Amygdala (tissue), 56 donors: ENCODE measurements at places on chromosomes 12 and 14.

DNA sequence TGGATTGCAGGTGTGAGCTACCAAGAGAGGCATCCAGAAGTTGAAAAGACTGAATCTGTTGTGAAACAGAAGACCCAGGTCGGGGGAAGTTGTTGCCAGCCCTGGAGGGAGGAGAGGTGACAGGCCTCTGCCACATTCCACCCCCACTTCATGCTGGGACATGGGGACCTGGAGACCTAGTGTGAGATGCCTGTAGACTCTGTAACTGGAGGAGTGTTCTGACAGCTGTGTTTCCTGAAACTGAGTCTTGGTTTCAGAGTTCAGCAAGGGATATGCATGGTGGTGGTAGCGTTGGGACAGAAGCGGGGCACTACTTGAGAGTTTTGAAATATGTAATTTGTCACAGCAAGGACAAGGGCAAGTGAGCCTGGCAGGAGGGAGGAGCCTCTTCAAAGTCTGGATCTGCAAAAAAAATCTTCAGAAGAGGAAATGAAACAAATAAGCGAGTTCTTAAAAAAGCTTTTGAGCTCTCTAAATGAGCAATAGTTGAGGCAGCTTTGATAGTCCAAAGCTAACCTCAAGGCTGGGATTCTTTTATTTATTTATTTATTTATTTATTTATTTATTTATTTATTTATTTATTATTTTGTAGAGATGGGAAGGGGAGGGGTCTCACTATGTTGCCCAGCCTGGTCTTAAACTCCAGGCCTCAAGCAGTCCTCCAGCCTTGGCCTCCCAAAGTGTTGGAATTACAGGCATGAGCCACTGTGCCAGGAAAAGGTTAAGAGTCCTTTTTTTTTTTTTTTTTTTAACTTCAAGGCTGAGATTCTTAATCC is 58.9 kb upstream of the EEA1 start:
- no peak for DNase-seq

DNA sequence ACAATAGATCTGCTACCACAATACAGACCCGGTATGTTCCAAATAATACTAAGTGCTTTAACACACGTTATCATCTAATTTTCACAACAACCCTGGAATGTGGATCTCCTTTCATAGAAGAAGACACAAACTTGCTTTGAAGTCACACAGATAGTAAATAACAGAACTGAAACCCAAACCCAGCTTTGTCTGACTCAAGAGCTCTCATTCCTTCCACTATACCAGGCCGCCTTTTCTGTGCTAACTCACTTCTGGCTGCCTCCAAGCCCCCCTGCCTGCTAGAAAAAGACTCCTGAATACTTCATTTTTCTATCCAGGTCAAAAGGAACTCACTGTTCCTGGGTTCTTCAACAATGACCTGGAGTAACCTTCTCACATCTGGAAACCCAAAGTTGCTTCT is 37.8 kb downstream of the PRPF40B start:
- no peak for DNase-seq

- no peak for DNase-seq
Measured at GRCh38 chr12:50261654-50262053, 21.7 kb downstream of the LIMA1 start.

- DNase-seq = no peak
Measured at GRCh38 chr12:50545786-50546185, 41.0 kb downstream of the DIP2B start.

GRCh38 chr12:101018540-101018939 is 191.5 kb downstream of the SLC5A8 start:
- no peak for DNase-seq

- DNase-seq = no peak
Measured at GRCh38 chr12:109192358-109192757, 76.0 kb downstream of the ACACB start.

GRCh38 chr14:74521756-74522155 is 28.2 kb downstream of the ISCA2 start:
- DNase-seq = no peak

DNA sequence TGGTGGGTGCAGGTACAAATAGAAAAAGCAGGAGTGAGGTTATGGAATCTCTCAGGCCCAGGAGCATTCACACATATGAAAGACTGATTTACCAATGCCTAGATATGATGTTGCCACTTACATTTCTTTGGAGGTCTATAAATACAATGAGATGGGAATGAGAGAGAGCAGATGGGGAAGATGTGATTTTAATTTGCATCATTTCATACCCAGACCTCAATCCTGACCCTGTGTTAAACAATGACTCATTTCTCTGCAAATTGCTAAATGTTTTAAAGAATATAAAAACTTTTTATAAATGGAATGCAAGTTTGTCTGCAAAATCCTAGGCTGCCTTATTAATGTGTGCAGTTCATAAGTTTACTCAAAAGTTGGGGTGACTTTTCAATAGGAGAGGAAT is 38.6 kb upstream of the GNG2 start:
- no peak for DNase-seq

GRCh38 chr12:64678248-64678647 is 68.0 kb downstream of the RASSF3 start:
- no peak for DNase-seq

- DNase-seq = no peak
Measured at GRCh38 chr12:131818821-131819585, 9.2 kb upstream of the MMP17 start.

- no peak for DNase-seq
Measured at GRCh38 chr12:31362759-31363415, 36.9 kb upstream of the SINHCAF start.

GRCh38 chr14:72605921-72606220 is 288.0 kb downstream of the DPF3 start:
- no peak for DNase-seq

DNA sequence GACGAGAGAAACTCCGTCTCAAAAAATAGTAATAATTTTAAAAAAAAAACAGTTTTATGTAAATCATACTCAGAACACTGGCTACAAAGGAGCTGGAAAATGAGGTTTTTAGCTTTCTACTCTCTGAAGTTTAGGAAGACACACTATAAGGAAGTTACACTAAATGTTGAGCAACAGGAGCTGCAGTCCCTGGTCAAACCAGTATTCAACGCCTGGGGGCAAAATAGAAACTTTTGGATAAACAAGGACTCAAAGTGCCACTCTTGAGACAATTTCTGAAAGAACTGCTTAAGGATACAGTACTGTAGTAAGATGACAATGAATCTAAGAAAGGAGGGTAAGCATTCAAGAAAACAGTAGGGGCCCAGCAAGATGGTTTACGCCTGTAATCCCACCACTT is 29.3 kb downstream of the ACTR6 start:
- DNase-seq = no peak

DNA sequence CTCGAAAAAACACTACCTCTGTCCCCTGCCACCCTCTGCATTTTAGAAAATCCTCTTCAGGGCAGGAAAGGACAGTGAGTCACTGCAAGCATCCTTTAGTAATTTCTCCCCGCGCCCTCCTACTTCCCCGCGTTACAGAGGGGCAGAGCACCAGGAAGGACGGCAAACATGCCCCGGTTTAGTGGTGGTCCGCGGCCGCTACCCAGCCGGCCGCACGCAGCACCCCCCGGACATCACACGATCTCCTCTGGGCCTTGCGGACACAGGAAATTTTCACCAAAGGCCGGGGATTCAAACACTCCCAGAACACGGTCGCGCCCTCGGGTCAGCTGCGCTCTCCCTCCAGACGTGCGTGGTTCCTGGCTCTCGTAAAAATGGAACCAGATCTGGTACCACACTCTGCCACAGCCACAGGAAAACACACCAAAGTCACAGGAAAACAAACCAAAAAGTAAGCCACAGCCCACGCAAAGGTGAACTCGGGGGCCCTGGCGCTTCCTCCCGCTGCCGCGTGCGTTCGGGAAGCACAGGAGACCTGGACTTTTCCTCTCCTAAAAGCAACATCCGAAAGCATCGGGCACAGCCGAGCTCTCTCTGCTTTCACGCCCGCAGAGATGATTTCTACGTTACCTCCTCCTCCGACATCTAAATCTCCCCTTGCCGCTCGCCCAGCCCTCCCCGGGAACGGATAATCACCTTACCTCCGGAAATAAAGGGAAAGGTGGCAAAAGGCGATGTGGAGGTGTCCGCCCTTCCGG is 839 bp downstream of the SLC38A1 start:
- DNase-seq = peak; percentile 15

- no peak for DNase-seq
Measured at GRCh38 chr14:23071921-23072539, 14.7 kb upstream of the CDH24 start.

DNA sequence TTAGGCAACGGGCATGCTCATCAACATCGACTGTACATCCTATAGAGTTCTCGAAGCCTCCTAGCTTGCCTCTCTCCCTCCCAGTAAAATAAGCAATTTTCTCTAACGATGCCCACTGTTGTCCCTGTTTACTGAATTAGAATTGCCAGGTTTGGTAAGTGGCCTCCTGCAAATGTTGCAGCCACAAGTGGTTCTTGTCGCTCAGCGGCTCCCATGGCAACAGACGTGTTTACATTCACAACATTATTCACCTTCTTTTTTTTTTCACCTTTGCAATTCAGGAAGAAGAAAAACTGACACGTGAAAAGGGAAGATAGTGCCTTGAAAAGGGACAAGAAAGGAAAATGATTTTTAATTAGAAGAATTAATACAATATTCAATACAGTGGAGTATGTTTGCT is 100.9 kb upstream of the PKP2 start:
- no peak for DNase-seq

- no peak for DNase-seq
Measured at GRCh38 chr14:62181591-62181990, 419.4 kb downstream of the SNAPC1 start.

GRCh38 chr12:106297681-106298080 is 4.9 kb upstream of the TCP11L2 start:
- DNase-seq = no peak

DNA sequence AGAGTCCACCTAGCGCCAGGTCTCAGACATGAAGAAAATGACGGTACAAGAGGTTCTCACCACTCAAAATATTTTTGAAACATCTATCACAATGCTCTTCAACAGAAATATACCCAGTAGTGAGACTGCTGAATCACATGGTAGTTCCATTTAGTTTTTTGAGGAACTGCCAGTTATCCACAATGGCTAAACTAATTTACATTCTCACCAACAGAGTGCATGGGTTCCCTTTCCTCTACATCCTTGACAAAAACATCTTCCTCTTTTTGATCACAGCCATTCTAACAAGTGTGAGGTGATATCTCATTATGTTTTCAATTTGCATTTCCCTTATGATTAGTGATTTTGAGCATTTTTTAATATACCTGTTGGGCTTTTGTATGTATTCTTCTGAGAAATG is 5.7 kb upstream of the GPR65 start:
- no peak for DNase-seq

GRCh38 chr14:67385618-67386017 is 25.5 kb downstream of the EIF2S1 start:
- DNase-seq = no peak

- DNase-seq = no peak
Measured at GRCh38 chr14:47919997-47920396, 244.6 kb upstream of the MDGA2 start.

- DNase-seq = no peak
Measured at GRCh38 chr12:69304284-69304683, 43.9 kb upstream of the LYZ start.

DNA sequence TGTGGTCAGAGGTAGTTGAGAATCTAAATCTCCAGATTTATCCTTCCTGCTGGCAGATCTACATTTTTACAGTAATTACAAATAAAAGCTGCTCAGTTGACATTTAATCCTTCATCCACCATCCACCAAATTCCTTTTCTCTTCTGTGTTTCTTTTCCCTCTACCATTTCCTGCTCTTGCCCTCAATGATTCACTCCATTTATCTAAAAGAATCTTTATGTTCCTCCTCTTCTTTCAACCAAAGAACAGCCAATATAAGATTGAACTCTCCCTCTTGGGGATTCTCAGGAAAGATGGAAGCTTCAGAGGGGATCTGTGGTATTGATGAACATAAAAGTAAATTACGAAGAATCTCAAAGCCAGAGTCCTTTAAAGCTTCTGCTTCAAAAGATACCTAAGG is 4.4 kb downstream of the MAP4K5 start:
- no peak for DNase-seq

DNA sequence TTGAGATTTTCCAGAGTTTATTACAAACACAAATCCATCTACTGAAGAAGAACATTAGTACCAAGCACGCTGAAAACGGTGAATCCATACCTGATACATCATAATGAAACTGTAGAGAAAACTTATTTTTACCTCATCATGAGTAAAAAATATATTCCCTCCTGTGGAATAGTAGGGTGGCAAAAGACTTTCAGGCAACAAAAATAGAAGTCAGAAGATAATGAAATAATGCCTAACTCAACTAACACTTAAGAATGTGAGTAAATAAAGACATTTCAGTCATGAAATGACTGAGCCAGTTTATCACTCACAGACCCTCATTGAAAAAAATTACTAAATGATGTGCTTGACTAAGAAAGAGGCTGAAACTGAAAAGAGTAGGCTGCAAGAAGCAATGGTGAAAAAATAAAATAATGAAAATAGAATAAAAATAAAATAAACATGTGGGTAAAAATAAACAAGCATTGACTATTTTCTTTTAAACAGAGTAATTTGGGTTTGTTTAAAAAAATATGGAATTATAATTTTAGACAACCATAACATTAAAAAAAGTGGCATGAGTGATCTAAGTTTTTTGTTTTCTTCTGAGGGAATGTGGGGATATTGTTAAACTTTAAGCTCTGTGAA is 148.6 kb downstream of the ASCL1 start:
- no peak for DNase-seq

- DNase-seq = no peak
Measured at GRCh38 chr14:41606532-41607303, at the start of gene LRFN5. Gene LRFN5 (plus strand): TSS chr14:41606876.

- DNase-seq = no peak
Measured at GRCh38 chr12:94811611-94812010, 161.3 kb upstream of the TMCC3 start.

DNA sequence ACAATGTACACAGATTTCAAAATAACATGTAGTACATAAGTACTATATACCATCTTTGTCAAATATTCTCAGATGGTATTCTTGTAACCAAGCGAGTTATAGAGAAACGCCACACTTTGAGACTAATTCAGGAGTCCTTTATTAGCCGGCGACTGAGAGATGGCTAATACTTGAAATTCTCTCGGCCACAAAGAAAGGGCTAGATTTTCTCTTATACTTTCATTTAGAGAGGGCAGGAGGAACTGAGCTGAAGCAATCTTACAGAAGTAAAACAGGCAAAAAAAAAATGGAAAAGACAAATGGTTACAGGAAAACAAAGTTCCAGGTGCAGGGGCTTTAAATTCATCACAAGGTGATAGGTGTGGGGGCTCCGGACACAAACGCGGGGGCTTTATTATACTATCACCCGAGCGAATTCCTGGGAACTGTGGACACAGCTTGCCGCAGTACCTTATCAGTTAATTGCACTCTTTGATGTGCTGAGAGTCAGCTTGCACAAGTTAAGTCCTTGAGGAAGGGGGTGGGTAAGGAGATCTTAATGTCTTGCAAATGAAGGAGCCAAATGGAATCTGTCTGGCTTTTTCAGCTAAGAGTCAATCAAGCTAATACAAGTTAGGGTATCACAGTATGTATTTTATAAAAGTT is 382.3 kb downstream of the KCNH5 start:
- no peak for DNase-seq

GRCh38 chr12:87922736-87923135 is 106.5 kb downstream of the C12orf50 start:
- no peak for DNase-seq

- no peak for DNase-seq
Measured at GRCh38 chr14:99633141-99633540, 11.8 kb upstream of the HHIPL1 start.
